Activated T-helper 1 cell treated with Interleukin-2 at 50 U/mL for 16 hours (primary cell): ENCODE measurements at places on chromosomes 2 and 18.

GRCh38 chr2:143974262-143974661, 545.7 kb downstream of the ZEB2 start:
- DNase-seq, result no peak

- DNase-seq, result no peak
Observed at GRCh38 chr2:145402706-145403277, 882.9 kb upstream of the ZEB2 start.

- DNase-seq, result no peak
Observed at GRCh38 chr2:41199334-41199733, 747.4 kb upstream of the SLC8A1 start.

DNA sequence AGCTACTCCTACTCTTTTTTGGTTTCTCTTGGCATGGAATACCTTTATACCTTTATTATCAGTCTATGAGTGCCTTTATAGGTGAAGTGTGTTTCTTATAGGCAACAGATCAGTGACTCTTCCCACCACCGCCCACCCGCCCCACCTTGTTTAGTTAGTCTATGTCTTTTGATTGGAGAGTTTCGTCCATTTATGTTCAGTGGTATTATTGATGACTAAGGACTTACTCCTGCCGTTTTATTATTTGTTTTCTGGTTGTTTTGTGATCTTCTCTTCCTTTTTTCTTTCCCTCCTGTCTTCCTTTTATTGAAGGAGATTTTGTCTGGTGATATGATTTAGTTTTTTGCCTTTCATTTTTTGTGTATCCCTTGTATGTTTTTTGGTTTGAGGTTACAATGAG, 179.5 kb downstream of the GULP1 start:
- no peak for DNase-seq

DNA sequence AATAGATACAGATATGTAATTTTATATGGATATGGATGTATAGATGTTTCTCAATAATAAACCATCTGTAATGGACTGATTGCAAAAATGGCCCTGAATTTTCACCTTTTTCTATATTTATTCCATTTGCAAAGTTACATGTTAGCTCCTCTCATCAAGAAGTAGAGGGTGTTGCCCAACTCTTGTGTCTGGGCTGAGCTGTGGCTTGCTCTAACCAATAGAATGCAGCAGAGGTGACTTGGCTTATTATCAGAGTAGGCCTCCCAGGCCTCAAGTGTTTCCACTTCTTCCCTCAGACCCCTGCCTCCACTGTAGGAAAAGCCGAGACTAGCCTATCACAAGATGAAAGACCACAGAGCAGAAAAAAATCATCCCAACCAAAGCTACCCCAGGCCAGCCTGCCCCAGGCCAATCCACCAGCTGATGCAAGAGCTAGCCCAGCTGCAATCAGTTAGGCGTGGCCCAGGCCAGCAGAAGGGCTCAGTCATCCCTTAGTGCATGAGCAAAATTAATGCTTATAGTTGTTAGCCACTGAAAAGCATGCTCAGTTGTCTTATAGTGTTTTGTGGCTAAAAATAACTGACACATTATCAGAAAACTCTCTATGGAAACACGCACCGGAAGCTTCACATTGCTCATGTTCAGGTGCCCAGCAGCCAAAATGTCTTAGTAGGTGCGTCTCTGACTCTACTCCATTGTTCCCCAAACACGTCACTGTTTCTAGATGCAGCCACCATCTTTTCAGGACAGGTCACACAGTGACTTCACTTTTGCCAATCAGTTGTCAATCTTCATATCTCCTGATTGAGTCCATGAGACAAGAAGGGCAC, 464.0 kb downstream of the FBXO15 start:
- no peak for DNase-seq

DNA sequence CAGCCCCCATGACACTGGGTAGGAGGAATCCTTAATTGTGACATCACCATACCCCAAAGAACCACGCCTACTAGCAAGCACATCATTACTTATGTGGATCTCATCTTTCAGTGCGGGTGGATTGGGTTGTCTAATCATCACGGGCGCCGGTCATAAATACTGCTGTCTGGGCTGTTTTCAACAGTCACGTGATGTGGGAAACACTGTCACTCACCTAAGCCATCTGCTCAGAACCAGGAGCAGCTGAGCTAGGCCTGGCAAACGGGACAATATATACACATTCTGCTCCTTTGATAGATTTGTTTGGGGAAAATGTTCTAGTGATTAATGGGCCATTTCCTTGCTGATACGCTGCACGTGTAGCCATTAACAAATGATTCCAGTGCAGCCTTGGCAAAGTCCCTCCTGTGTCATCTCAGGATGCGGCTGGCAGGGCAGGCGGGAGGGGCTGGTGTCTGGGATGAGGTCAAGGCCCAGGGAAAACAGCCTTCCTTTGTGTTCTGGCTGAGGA, 145.9 kb upstream of the COPS8 start:
- no peak for DNase-seq

DNA sequence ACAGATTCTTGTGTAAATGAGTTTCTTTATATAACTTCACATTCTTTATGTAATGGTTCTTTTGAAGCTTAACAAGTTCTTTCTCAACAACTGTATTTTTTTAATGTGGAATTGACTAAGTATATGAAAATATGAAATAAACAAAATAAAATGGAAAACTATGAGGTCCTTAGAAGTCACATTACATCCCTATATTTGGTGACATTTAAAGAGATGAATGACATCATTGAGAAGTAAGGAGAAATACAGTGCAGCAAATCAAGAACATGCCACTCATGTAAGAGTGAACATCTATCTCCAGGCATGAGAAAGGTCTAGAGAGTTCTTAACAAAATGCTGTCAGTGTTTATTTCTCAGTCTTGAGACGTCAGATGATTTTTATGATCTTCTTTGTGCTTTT, 39.0 kb upstream of the AAK1 start:
- DNase-seq, result no peak

DNA sequence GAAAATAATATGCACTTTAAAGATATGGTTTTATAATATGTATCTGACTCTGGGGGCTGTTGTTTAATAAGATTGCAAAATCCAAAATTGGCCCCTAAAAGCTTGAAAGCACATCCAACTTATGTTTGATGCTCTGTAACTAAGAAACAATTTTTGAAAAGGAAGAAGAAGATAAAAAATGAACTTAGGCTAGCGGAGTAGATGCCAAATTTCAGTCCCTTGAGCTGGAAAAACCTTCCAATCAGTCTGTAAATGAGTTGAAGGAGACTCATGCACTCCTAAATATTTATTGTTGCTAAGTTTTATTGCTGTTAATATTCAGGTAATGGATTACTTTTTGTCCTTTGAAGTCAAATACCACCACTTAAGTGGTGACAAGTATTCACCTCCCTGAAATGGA, 465.0 kb downstream of the ZEB2 start:
- DNase-seq, result no peak

DNA sequence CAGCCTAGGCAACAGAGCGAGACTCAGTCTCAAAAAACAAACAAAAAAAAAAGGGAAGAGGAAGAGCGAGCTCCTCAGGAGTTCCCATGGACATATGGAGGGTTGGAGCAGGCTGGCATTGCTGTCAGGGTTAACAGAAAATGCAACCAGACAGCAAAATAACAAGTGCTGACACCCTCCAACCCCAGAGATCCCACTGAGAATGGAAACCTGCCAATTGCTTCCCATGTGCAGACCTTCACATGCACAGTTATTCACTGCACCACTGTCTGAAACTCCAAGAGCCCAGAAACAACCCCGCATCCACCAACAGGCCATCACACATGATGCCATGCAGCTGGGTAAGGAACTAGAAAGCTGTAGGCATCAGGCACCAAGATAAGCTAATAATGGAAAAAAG, 43.5 kb downstream of the TFCP2L1 start:
- no peak for DNase-seq

DNA sequence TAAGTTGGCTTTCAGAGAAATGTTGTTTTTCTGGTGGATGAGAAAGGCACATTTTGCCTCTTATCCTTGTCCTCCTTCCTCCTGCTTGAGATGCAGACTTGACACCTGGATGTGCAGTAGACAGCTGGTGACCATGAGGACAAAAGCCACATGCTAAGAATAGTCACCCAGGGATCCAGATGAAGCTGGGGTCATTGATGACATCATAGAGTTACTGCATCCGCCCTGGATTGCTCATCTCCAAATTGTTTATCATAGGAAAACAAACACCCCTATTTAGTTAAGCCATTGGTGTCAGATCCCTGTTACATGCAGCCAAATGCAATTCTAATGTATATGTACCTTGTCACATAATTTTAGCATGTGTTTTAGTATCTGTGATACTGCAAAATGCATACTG, 16.3 kb upstream of the SLC1A4 start:
- DNase-seq, result no peak

- no peak for DNase-seq
Observed at GRCh38 chr18:36511791-36512352, 214.4 kb downstream of the FHOD3 start.

DNA sequence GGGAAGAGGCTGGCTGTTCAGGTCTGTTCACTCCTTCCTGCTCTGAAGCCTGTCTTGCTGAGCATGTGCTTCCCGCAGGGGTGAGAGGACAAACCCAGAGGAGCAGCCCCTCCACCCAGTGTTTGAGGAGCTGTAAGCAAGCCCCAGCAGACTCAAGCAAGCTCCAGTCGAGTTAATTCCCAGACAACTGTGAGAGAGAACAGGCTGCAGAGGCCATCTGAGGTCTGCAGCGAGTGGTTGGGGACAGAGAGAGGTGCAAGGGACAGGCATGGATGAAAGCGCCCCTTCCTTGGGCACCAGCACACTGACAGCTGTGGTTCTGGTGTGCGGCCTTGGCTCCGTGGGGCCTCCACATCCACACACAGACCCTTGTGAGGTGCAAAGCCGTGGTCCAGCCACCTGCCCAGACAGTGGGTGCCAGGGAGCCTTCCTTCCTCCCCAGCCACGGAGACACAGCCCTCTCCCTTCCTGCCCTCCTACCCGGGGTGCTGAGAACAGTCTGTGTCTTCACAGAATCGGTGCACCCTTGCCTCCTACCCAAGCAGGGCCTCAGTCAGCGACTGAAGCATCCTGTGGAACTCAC, 36.2 kb downstream of the MAL start:
- no peak for DNase-seq

- no peak for DNase-seq
Observed at GRCh38 chr2:217289907-217290280, 430.0 kb upstream of the TNP1 start.

DNA sequence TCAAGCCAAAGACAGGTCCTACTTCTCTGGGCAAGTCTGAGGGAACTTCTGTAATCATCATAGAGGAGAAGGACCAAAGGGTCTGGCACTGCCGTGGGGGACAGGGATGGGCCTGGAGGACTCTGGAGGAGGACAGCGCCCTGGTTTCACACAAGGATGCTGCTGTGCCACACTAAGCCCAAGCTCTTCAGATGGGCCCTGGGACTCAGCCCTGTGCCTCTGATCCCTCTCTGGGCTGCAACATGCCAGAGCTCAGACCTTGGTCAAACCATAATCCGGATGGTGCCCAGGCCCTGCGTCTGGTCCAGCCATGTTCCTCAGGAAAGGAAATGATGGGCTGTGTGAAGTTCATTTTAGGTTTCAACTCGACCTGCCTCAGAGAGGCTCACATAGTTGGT, 222.0 kb upstream of the COPS8 start:
- DNase-seq, result no peak

- no peak for DNase-seq
Observed at GRCh38 chr2:179222076-179222475, 42.6 kb downstream of the SESTD1 start.

DNA sequence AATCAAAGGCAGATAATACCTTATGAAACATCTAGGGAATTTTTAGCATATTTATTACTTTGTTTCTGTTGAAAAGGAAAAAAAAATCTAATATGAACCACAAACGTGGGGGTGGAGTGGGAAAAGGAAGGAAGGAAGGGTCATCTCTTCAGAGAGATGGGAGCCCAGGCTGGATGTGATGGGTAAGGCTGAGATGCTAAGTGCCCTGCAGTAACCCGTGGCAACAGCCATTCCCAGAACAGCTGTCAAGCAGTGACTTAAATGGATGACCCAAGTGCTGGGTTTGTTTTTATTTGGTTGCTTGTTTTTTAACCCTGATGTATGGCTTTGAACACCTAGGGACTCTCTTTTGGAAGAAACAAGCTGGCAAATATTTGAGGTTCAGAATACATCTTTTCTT, 50.7 kb upstream of the KLF7 start:
- no peak for DNase-seq

GRCh38 chr2:215687149-215688031, 251.5 kb upstream of the FN1 start:
- no peak for DNase-seq

GRCh38 chr2:230717600-230717999, 5.0 kb downstream of the CAB39 start:
- DNase-seq, result no peak

DNA sequence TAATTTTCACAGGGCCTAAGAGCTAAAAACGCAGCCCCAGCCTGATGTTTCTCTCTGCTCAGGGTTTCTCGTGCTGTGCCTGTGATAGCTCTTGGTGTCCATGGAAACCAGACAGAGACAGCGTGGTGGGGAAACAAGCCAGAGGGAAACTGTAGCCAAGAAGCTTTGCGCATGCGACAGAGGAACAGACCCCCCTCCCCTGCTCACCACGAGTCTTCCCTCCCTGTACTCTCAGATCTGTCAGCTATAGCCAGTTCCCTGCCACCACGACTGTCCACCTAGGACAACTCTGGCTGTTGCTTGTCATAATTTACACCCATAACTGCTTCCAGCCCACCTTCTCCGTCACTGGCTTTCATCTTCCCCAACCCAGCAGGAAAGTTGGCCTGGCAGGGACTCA, 13.2 kb upstream of the DNAJC27 start:
- no peak for DNase-seq

DNA sequence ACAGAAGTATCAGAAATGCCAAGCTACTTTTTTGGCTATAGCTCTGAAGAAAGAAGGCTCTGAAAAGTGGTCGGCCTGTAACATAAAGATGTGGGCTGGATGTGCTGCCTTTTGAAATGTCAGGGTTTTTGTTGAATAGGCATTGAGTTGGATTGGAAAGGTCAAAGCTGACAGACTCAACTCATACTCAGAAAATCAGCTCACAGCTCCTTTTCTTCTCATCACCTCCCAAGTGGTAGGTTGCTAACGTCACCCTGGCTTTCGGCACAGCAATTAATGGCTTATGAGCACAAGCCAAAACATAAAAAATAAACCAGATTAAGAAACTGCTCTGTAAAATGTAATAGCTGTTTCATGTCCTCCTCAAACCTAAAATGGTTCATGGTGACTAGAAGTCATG, 68.3 kb downstream of the KCNF1 start:
- no peak for DNase-seq

DNA sequence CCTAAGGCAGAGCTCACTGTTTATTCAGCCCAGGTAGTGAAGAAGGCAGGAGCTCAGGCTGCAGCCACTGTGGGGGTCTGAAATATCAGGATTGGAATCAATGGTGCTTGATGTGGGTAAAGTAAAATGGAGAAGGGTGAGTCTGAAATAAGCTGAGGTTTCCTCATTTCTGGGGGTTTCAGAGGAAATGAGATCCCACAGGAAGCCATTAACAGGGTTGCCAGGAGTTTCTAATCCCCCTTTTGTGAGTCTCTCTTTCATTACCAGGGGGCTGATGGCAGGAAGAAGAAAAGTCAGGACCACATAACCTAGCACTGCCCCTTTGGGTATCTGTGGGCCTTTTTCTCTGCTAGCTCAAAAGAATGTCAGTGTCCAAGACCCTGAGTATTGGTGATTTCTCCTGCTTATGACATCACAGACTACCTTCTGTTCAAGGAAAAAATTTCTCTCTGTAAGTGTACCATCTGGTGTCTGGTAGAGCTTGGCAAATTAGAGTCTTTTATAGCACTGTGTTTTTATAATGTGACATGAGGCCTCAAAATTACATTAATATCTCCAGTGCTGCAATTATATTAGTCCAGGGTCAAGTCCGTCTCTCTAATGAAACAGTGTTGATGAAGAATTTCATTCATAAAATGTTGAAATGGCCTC, 56.0 kb downstream of the LBH start:
- DNase-seq, result no peak
